Right atrium auricular region (tissue), 2 donors: ENCODE measurements at places on chromosomes 12 and 14. TPM values are rescaled to one million over a fixed set of nuclear protein-coding genes. Genes with fewer than 3 reads are reported as not detected.

The DPPA3 gene
- total RNA-seq = not detected

The KRT79 gene
- total RNA-seq = not detected

The PMCH gene
- not detected for total RNA-seq

The GDF3 gene
- total RNA-seq = not detected

The FLRT2 gene
- 11.9 TPM for total RNA-seq

The KLRG1 gene
- 1.7 TPM for total RNA-seq

The CLEC4A gene
- total RNA-seq = 0.67 TPM

The C12orf75 gene
- 2.1 TPM for total RNA-seq

The REM2 gene
- total RNA-seq = not detected

The AQP6 gene
- not detected for total RNA-seq

The SLC38A4 gene
- 0.28 TPM for total RNA-seq
